Fibroblast of the aortic adventitia (primary cell): ENCODE measurements at places on chromosomes 5 and 9.

GRCh38 chr5:79753877-79754645, 64.4 kb downstream of the CMYA5 start:
- DNase-seq = no peak

GRCh38 chr5:175920231-175920811, 47.8 kb downstream of the THOC3 start:
- peak; percentile 43 for DNase-seq

GRCh38 chr5:76292620-76293322, 110.3 kb upstream of the IQGAP2 start:
- DNase-seq = no peak

DNA sequence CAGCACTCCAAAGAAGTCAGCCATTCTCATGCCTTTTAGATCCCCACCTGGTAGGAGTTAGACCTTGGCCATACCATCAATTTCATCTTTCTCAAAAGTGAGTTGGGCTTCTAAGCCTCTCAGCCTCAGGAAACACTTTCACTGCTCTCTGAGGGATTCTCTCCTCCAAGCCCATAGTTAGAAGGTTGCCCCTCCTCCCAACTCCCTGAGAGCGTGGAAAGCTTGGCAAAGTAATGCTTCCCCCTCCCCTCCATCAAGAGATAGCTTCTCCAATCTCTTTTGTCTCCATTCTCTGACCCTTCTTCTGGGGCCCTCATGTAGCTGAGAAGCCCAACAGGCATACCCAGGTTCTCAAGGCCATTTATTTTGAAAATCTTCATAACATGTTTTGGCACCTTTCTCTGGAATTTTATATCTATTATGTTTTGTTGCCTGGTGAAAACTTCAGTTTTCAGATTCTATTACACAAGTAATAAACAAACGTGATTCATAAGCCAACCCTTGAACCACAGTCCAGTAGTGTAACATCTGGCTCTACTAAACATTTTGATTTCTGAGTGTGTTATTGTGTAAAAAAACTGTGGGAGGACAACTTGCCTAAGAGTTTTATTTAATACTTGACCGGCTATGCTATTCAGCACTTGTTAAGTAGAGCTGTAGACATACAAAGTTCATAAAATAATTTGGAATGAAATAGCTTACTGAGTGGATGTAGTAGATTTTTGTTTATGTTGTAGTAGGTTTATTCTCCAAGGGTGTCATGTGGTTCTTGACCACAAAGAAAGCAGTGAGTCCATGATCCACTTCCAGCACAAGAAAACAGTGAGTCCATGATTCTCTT, 17.1 kb downstream of the LVRN start:
- DNase-seq = peak; percentile 71

GRCh38 chr9:37026113-37026930, 7.7 kb downstream of the PAX5 start:
- no peak for DNase-seq

GRCh38 chr9:115786321-115786720, 367.3 kb upstream of the PAPPA start:
- peak; percentile 76 for DNase-seq

- DNase-seq = peak; percentile 85
These were observed 9.4 kb downstream of the PRELID2 start for GRCh38 chr5:145825751-145826180.

GRCh38 chr5:96753848-96754247, 53.9 kb downstream of the ERAP1 start:
- no peak for DNase-seq

DNA sequence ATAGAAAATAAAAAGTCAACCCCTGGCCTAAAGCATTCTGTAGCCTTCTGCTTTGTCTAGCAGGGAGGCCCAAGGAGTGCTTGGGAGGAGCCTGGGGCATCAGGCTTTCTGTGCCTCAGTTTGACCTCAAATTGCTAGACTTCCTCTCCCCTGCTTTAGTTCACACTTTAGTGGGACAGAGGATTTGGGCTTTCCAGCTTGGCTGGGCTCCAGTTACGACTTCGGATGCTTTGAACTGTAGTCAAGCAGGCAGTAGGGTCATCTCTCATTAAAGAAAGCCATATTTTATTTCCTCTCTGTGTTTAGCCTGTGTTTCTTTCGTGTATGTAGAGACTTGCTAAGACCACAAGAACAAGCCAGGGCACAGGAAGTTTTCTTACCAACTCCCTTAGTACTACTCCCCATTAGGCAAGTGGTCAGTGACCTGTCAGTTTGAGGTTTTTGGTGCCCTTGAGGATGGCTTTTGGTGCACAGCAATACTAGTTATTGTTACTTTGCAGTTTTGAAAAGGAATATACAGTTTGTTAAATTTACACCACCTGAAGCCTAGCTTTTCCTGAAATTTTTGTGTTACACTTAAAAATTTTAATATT, 334.7 kb downstream of the NDUFS4 start:
- no peak for DNase-seq

GRCh38 chr9:3507395-3508077, 18.3 kb downstream of the RFX3 start:
- no peak for DNase-seq

DNA sequence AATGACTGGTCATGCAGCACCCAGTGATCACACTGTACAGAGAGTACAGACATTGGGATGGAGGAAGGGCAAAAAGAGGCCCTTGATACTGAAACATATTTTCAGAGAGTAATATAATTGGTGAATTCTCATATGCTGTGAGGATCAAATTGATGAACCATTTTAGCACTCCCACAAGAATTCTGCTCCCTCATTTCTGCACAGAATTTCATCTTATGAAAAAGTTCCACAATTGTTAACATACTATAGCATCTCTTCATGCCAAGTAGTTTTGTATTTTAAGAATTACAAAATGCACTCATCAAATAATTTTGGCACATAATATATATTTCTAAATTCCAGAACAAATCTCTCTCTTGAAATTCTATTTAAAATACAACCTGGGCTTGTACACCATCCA, 351.2 kb downstream of the PDE4D start:
- no peak for DNase-seq

DNA sequence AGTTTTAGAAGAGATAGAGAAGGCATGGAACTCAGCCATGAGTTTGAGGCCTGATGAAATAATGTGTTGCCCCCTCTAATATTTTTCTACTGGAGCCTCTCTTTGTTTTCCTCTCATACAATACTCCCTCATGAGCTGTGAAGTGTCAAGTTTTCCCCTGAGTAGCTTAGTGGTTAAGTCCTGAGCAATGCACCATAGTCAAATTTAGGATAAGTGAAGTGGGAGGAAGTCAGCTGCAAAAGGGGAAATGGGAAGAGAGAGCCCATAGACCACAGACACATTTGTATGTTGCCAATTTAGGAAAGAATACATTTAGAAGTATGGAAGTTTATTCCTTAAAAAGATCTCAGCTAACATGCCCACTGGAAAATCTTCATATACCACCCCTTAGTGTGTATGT, 171.5 kb upstream of the NREP start:
- no peak for DNase-seq

DNA sequence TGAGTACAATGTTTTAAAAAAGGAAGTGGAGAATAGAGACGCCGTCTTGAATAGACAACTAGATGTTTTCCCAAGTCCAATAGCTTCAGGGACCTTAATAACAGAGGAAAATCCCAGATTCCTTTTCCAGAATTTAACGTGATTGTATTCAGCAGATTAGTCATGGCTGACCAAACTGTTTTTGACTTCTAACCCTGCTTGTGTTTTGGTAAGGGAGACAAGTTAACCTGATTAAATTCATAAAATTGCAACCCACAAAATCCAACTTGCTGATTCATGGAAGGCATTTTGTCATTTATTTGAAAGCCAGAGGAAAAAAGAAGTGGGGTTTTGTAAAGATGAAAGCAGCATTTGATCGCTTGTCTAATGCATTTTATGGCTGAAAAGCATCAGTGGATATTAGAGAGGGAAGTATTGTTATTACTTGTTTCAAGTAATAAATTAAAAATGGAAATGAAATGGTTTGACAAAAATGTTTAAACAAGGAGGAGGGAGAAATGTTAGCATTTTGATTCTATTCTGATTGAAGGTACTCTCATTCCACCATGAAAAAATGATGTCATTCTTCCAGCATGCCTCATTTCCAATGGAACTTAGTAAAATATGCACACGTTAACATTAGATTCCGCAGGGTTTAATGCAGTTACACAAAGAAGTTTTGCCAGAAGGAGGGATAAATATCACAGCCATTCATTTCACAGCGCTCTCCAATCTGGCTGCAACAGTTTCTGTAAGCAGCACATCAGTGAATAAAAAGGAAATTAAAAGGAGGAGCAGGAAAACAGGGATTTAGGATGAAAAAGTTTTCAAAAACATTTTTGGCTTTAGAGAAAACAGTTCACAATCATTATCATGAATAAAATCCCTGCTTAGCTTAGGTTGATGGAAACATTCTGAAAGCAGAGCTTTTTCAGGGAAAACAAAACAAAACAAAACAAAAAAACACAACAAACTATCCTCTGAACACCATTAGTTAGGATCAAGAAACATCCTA, 314.7 kb downstream of the PRR16 start:
- DNase-seq = peak; percentile 66

GRCh38 chr9:90985631-90986030, 184.0 kb downstream of the SYK start:
- DNase-seq = no peak

DNA sequence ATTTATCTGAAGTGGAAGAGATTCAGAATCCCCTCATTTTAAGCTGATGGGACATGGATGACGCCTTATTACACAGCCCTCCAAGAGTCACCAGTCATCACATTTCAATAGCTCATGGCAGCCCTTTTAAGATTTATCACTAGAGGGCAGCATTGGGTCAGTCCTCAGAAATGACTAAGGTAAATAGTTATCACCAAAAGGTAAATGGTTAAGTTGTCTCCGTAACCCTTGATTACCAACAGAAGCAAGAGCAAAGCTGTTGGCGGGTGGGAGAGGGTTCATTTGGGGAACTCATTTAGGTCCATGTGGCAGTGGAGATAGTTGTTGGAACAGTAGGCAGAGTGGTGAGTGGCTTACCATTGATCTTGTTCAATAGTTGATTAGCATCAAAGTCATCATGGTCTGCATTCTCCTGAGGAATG, 12.0 kb upstream of the C9 start:
- peak; percentile 61 for DNase-seq

GRCh38 chr9:87080512-87081264, 133.4 kb upstream of the GAS1 start:
- peak; percentile 84 for DNase-seq

DNA sequence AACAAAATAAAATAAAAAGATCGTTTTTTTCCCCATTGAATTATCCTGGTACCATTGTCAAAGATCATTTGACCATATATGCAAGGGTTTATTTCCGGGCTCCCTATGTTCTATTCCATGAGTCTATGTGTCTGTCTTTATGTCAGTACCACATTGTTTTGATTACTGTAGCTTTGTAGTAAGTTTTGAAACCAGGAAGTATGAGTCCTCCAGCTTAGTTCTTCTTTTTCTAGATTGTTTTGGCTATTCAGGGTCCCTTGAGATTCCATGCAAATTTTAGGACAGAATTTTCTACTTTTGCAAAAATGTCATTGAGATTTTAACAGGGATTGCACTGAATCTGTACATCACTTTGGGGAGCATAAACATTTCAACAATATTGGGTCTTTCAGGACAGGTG, 18.7 kb upstream of the EEIG1 start:
- no peak for DNase-seq
